Midbrain (tissue), 1 donor: ENCODE measurements at places on chromosomes 13 and 19.

DNA sequence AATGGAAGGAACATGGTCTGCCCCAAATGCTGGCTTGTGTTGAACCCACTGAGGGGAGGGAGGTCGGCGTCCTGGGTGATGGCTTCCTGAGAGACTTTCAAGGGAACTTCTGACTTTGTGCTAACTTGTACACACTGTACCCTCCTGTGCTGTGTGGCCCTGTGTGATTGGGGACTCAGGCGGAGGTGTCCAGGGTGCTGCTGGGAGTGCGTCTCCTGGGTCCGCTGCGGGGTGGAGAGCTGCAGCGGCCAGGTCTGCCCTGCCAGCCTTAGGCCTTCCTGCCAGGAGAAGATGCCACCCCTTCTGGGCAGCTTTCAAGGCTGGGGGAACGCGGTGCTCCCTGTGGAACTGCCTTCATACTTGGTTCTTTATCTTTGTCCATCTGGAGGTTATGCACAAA, 170.1 kb downstream of the URI1 start:
- DNase-seq, result no peak

GRCh38 chr19:3151563-3152418, 16.0 kb downstream of the GNA15 start:
- no peak for DNase-seq

DNA sequence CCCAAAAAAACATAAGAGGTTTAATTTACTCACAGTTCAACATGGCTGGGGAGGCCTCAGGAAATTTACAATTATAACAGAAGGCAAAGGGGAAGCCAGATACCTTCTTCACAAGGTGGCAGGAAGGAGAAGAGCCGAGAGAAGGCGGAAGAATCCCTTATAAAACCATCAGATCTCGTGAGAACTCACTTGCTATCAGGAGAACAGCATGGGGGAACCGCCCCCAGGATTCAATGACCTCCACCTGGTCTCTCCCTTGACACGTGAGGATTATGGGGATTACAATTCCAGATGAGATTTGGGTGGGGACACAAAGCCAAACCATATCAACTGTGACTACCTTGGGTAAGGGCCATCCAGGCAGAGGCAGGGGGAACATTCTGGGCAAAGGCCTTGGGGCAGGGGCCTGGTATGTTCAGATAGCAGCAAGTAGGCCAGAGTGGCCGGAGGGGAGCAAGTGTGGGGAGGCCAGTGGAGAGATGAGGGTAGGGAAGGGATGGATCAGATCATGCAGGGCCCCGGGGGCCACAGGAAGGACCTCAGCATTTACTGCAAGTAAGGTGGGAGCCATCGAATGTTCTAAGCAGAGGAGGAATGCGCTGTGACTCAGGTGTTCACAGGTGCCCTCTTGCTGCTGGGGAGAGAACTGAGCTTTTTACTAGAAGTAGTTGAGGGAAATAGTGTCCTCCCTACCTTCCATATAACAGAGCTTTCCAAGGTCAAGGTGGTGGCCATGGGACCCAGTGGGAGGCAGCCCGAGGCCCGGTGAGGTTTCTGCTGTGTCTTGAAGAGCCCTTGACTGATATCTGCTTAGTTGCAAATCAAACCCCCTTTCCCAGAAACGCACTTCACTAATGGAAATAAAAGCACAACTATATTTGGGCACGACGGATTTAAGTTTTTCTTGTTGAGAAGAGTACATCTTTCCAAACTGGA, 18.0 kb downstream of the RAB3D start:
- no peak for DNase-seq

DNA sequence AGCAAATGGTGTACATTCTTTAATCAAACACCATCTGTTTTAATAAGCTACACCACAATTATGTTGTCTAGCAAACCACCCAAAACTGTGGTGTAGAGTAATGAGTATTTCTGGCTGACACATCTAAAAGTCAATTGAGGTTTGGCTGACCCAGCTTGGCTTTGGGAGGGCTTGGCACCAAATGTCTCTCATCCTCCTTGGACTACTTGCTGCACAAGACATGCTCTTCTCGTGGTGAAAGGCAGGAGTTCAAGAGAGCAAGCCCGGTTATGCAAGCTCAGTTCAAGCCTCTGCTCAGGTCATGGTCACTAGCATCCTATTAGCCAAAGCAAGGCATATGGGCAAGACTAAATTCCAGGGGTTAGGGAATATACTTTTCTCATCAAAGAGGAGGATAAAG, 37.1 kb downstream of the LACC1 start:
- DNase-seq, result no peak

DNA sequence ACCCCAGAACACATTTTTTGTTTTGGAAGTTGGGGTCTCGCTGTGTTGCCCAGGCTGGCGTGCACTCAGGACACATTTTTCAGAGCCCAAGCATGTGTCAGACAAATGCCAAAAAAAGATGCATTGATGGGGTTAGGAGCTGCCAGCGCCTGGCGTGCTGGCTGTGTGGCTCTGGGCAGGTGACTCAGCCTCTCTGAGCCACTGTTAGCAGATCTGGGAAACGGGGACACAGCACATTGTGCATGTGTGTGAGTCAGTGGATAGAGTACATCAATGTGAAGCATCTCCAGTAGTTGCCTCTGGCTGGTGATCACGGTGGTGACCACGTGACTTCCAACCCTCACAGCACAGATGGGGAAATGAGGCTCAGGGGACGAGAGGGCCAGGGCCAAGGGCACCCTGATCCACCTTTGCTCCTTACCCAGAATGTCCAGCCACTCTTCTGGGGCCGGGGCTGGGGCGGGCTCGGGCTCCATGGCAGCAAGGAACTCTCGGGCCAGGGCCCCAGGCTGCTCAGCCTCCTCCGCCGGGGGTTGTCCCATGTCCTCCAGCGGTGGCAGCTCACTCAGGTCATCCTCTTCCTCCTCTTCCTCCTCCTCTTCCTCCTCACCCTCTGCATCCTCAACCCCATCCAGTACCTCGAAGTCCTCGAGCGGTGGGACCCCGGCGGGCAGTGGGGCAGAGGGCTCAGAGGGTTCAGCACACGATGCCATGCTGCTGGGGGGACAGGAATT, 1.9 kb downstream of the FKBP8 start:
- DNase-seq, result no peak

- DNase-seq, result no peak
These were observed 500 bp upstream of the IFI30 start for GRCh38 chr19:18173054-18173571.

DNA sequence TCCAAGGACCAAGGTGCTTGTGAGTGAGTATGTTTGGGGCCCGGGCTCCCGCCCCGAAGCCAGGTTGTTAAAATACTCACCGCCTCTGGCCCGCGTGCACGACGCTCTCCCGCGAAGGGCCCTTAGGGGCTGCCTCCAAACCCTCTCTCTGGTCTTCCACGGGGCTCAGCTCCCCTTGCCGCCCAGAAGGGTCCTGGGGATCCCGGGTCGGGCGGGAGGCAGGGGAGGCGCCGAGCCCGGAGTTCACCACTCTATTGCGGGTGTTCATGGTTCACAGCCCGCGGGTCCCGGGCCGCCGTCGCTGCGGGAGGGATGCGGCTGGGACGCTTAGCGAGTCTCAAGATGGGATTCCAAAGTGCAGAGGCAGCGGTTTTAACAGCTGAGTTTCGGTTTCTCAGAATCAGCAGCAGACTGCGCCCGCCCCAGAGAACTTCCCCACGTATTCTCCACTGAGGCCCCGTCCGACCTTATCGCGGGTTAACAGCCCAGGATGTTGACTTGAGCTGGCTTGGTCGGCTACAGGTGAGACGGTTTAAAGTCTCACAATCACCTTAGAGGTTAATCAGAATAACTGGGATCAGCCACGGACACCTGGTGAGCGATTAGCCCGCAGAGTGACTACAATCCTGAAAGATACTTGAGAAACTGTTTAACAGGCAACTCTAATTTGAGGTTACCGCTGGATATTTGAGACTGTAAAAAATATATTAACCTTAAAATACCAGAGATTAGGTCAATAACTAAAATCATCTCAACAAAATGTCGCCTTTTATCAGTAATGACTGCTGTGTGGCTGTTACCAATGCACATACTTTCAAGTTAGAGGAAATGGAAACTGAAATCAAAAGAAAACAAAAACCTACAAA, at the start of gene EPSTI1:
Gene EPSTI1, minus strand, starts transcription at position 344 of the 866 bp plus-strand sequence. Its CDS starts 76 bp downstream, at position 268.
- peak; percentile 33 for DNase-seq

GRCh38 chr13:30103161-30103840, 204.1 kb downstream of the KATNAL1 start:
- DNase-seq, result no peak

- no peak for DNase-seq
These were observed 1966.1 kb downstream of the PCDH9 start for GRCh38 chr13:65264066-65264465.

DNA sequence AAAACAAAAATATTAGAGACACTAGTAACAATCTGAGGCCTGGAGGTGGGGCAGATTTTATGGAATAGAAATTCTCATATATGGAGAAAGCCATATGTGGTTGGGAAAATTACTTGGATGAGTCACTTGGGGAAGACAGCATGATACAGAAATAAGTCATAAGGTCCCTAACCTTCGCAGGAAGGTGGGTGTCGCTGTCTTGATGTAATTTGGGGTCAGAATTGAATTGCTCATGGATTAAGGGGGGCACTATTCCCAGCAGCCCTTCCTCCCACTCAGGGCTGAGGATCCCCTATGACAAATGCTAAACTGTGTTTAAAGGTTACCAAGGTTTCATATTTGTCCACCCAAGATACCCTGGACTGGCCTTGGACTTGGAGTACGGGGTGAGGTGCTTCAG, 5.0 kb downstream of the RDH8 start:
- no peak for DNase-seq

GRCh38 chr13:74866101-74866500, 615.9 kb downstream of the TBC1D4 start:
- no peak for DNase-seq

DNA sequence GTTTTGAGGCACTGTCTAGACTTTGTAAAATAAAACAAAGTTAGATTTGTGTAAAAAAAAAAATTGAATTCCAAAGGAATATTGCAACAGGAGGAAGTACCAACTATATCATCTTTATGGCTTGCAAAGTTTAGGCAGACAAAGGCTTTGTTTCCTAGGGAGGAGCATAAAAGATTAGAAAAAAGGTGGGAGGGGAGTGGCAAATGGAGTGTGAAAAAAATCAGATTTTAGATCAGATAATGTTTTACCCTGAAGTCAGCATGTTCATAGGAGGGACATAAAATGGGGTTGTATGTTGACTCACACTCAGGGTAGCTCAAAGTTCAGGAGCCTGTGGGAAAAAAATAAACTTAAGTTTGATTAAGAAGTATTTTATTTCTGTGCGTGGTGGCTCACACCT, 3.7 kb downstream of the ZNF85 start:
- DNase-seq, result no peak

GRCh38 chr19:29837448-29837981, 25.7 kb downstream of the CCNE1 start:
- no peak for DNase-seq

GRCh38 chr13:46490129-46490528, 62.8 kb upstream of the LRCH1 start:
- no peak for DNase-seq

DNA sequence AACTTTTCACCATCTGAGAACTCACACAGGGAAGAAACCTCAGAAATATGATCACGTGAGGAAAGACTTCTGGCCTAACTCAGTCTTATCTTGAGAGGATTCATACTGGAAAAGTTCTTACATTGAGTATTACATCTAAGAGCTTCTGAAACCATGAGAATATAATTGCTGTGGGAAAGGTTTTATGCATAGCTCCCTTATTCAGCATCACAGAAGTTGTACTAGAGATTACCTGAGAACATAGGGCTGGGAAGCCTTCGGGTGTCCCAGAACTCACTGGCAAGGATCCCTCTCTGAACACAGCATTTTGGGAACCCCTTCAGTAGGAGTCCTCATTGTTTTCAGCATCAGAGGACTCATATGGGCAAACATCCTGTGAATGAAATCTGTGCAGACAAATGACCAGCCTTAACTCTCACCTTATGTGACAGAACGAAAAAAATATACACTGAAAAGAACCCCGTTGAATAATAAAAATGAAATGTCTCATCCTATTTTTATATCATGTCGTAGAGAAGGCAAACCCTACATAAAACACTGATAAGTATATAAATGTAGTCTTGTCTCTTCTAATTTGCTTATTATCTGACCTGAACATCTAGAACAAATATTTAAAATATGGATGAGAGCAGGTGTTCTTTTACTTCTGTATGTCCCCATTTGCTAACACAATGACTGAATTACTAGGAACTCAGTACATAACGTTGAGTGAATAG, 14.2 kb downstream of the ZNF274 start:
- no peak for DNase-seq

DNA sequence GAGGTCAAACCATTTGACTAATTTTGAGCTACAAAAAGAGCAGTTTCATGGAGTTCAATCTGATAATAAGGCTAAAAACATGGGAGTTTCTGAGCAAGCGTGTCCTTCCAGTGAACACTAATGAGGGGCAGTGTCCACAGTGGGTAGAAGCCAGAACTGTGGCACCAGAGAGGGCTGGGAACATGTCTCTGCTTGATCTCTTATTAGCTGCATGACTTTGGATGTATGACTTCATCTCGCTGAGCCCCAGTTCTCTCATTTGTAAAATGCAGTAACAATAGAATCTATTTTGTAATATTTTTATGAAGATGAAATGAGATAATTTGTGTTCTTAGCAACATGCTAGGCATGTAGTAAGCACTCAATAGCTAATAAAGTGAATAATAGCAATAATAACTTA, 69.8 kb downstream of the HS6ST3 start:
- no peak for DNase-seq

GRCh38 chr19:1473085-1473851, 5.7 kb downstream of the C19orf25 start:
- no peak for DNase-seq

DNA sequence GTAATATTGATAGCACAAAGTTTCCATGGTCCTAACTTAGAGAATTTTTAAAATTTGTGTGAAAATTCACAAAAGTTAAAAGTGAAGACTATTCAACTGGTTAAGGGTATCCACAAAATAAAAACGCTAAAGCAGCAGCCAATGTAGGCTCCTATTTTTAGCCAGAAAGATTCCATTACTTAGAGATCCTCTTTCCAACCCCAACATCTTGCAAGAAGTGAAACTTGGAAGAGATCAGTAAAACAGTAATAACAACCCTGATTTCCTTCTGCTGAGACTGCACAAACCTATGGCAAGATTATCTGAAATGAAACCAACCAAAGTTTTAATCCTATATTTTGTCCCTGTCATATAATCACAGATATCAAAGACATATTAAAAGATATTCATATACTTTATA, 8.5 kb downstream of the TBC1D4 start:
- DNase-seq, result peak; percentile 10
